ENCODE measurements at places on chromosomes 5 and 9.

DNA sequence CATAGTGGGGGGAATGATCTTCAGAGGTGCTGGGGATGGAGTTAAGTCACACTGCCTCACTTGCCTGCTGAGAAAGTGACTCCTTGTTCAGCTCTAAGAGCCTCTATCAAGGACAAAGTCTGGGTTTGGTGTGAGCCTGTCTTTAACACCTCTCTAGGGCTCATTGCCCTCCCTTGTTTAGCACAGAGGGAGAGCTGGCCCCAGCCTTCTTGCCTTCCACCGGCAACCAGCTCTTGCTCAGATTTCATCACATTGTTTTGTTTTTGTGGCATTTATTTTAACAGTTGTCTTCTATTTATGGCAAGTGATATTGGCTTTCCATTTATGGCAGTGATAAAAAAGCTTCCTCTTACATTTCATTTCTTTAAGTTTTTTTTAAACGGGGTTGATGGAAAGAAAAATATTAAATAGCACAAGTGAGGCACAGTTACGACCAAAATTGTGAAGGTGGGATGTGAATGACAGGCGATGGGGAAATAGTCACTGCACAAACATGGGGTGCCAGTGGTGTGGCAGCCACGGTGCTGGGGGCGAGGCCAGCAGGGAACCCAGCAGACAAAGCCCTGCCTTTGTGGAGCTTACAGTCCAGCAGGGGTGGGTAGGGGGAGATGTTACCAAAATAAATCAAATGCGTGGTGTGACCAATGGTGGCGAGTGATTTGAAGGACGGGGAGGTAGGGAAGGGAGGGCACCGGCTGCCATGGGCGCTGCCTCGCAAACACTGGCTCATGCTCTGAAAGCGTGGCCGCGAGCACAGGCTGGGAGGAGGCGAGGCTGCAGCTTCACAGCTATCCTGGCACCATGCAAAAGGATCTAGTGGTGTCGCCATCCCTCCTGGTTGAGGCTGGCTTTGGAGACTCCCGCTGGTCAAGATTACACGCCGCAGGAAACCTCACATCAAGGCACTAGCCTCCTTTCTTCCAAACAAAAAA lies 21.2 kb upstream of the UNC5A start:
- no peak for DNase-seq

- DNase-seq: no peak
These were observed 109.8 kb downstream of the ACTL7B start for GRCh38 chr9:108746001-108746400.

GRCh38 chr9:114151426-114151956 lies 3.8 kb upstream of the COL27A1 start:
- DNase-seq: no peak

DNA sequence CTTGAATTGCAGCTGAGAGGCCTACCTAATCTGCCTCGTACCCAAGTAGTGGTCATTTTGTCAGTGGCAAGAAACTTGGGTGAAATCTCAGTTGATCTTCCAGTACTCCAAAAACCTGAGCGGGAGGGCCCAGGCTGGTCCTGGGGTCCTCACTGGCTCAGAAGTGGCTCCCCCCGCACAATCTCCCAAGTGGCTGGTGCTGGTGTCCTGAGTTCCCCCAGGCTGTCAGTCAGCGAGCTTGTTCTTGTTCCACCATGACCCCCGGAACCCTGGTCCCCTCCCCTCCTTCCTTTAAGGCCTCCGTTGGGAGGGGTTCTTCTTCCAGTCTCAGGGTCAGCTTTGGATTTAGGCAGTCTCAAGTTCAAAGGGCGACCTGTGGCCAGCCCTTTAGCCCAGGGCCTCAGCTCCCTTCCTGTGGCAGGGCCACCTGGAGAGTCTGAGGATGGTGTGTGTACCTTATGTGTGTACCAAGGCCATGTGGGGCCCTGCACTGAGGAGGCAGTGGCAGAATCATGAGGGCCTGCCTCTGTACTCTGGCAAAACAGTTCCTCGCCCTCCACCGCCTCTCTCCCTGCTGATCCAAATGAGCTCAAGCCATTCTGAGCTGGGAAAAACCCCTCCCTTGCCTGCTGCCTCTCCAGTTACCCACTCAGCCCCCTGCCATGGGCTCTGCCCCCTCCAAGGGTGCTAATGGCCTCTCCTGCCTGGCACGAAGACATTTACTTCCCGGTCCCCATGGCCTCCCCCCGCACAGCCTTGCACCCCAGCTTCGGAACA lies 4.5 kb upstream of the DBN1 start:
- DNase-seq: no peak

- DNase-seq: no peak
These were observed 327.2 kb downstream of the DEPDC1B start for GRCh38 chr5:60372786-60373185.

DNA sequence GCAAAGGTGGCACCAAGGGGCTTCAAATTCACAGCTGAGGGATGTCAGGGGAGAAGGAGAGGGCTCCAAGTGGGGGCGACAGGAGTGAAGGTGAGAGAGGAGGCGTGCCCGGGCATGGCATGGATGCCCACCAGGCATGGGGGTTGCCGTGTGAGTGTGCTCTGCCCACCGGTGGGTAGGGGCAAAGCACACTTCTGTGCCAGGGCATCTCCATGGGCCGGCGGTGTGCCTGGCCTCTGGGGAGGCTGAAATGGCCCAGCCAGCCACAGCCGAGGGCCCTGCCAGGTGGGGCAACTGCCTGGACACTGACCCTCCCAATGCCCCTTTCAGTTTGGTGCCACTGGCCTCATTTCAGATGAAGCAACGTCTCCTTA lies 14.0 kb upstream of the RNU6ATAC start:
- no peak for DNase-seq

- DNase-seq: no peak
These were observed 24.6 kb downstream of the LYSMD3 start for GRCh38 chr5:90504743-90505142.

DNA sequence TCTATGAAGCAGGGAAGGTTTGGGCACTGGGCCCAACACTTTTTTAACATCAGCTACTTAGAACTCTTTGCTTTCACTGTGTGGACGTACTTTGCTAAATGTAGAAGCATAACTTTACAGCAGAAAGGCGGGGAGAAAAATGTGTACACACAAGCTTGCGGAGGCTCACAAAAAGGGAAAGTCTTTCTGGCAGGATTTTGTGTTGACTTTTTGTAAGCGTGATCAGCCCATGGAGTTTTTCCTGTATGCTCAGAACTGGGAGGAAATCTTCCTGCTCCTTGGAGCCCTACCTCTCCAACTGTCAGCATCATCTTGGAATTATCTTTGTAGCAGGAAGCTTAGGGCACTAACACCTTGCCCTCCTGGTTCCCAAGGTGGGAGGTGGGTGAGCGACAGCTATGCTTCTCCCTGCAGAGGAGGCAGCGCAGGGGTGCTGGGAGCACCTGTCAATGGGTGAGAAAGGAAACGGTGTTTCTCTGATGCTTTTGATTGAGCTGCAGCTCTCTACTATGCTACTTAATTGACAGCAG lies 321.9 kb downstream of the GADD45G start:
- DNase-seq: no peak

DNA sequence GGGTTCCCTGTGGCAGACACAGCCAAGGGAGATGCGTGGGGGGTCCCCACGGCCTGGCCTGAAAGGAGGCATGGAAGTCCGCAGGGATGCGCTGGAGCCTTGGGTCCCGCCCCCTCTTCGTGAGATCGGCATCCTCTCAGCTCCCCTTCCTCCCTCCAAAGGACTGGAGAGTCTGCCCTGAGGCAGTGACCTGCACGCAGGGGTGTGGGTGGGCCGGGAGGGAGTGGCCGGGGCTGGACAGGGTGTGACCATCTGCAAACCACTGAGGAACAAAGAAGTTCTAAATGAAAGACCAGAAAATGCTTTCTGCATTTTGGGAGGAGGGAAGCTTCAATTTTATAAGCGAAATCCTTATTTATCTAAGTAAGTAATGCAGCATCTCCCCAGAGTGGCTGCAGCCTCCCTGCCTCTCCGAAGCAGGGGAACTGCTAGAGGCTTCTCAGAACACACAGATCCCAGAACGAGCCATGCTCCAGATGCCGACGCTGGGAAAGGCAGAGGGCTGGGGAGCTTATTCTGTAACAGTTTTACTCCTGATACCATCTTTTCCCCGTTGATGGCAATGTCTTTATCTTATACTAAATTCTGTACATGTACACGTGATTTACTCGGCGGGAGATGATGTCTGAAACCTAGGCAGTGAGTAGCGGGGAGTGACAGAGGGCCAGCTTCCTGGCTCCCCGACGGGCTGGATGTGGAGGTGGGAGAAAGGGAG lies 221.7 kb downstream of the FANCC start:
- DNase-seq: no peak

GRCh38 chr9:121034529-121034928 lies 15.5 kb downstream of the C5 start:
- no peak for DNase-seq

DNA sequence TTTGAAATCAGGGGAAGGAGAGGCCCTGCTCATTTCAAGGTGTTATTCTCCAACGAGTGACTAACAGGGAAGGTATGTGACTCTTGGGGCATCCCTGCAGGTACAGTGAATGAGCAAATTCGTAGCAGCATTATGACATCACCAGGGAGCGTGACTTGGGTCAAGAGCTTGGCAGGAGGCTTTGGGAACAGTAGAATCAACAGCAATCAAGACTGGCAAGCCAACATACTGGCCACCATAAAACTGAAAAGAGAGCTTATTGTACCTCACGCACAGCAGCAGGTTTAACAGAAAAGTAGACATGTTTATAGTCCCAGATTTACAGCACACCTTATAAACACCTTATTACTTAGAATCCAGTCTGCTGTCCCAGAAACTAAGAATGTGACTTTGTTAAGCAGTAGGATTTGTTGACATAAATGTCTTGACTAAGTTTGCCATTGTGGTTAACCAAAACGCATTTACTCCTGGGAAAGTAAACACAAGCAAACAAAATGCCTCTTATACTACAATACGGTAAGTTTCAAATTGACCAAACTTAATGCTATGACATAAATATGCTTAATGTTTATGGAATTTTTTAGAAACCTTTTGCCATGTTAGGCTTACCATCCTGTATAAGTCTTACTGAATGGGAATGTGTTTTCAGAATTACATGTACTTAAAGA lies 297.8 kb downstream of the NPR3 start:
- DNase-seq: no peak

DNA sequence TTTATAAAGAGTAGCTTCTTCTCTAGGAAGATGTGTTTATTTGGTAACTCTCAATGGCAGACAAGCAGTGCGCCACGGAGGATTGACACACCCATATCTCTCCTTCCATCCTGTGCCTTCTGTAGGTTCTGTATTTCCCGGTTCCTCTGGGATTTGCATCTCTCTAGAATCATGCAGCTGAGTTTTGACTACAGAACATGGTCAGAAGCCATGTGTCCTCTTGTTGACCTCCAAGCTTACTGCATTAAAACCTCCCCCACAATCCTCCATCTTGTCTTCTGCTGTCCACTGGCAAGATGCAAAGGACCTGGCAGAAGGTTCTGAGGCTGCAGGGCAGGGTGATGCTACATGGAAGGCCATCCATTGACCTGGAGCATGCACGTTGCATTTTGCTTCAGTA lies 482.0 kb downstream of the DMRT2 start:
- DNase-seq: no peak

DNA sequence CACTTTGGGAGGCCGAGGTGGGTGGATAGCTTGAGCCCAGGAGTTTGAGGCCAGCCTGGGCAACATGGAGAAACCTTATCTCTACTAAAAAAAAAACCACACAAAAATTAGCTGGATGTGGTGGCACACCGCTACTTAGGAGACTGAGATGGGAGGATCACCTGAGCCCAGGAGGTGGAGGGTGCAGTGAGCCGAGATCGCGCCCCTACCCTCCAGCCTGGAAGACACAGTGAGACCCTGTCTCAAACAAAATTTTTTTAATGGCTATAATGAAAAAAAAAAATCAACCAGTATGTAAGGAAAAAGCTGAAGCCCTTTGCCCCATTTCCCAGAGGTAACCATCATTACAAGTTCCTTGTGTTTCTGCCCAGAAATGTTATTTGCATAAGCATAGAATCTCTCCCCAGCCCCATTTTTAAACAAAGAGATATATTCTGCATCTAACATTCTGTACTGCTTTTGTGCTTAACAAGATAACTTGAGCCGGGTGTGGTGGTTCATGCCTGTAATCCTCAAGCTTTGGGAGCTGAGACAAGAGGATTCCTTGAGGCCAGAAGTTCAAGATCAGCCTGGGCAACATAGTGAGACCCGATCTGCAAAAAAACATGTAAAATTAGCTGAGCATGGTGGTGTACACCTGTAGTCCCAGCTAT lies 35.1 kb upstream of the KCNIP1 start:
- DNase-seq: no peak

GRCh38 chr5:103862398-103862797 lies 299.8 kb upstream of the NUDT12 start:
- DNase-seq: no peak

DNA sequence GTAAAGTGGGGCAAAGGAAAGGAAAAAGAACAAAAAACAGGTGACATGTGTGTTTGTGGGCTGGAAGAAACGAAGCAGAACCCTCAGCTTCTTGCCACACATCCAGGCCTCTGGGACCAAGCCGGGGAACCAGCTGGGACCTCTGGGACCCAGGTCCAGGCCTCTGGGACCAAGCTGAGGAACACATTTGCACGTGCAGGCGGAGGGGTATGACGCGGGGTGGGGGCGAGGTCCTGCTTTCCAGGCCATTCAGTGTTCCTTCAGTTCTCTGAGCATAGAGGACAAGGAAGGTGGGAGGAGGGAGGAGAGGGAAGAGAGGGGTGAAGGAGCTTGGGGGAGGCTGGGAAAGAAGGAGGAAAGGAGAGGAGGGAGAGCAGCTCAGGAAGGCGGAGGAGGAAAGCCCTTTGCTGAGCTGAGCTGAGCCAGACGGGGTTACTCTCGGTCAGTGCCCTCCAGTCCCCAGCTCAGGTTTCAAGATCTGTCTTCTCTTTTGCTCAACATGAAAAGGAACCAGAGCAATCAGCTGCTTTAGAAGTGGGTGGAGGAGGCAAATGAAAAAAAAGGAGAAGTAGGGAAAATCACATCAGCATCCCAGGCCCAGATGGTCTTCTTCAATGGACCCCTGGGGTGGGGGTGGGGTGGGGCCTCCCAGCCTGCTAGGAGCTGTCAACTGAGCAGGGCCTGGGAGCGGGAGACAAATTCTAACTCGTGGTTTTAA lies 59.1 kb downstream of the ABCA1 start:
- peak; percentile 97 for DNase-seq

- no peak for DNase-seq
These were observed 6.7 kb downstream of the RNF44 start for GRCh38 chr5:176530393-176530982.

DNA sequence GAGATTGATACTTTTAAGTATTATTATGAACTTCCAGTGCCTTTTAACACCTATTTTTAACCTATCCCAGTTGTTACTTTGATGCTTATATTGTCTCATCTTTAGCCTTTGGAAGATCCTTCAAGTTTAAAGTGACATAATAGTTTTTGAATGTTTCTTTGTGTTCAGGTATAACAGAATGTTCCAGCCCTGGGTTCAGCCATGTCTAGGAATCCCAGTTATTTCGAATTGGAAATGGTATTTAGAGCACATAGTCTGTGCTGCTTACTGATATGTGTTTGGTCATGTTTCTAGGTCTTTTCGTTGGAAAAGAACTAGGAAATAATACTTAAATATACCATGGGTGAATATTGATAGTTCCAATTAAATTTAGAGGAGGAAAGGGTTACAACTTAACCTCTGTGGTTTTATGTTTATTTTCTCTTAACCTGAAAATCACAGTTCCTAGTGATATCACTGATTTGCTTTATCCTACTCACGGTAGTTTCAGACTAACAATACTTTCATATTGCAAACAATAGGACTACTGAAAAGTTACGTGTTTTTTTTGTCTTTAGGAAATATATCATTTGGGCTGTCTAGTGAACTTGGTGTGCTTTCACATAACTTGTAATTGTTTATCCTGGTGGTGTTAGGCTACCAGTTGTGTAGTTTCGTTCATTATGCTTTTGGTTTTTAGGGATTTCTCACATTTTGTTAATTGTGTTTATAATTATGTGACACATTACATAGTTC lies 37.8 kb downstream of the UHRF2 start:
- DNase-seq: no peak

All from inflammatory macrophage (primary cell).